NCI-H187 (cell line): ENCODE measurements at places on chromosomes 2 and 18.

DNA sequence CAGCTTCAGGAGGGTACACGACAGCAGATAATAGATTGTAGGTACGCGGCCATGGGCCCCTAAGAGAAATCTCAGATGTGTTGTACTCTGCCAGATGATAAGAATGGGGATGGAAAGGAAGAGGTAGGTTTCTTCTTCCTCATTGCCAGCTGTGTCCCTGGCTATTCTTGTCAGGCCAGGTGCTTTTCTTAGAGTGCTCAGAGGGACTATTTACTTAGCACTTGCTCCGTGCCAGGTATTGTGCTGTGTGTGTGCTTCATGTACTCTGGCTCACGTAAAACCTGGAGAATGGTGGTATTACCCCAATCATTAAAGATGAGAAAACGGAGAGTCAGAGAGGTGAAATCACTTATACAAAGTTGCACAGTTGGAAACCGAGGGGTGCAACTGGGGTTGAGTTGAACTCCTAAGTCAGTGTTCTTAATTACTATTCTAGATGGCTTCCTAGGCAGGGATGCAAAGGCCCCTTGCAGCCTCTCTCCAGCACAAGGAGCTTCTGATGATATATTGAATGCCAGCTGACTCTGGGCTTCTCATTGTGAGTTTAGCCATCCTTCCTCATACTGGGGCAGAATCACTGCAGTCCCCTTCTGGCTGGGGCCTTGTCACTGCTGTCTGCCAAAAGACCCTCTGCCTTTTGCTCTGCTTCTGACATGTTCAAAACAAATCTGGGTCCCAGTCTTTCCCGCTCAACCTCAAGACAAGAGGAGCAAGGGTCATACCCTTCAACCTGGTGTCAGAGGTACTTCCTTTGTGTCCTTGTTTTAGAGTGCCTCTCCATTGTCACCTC, 60.7 kb downstream of the LYPD1 start:
- DNase-seq, result peak; percentile 21

GRCh38 chr2:75064691-75065396, 106.4 kb downstream of the POLE4 start:
- DNase-seq, result peak; percentile 16

DNA sequence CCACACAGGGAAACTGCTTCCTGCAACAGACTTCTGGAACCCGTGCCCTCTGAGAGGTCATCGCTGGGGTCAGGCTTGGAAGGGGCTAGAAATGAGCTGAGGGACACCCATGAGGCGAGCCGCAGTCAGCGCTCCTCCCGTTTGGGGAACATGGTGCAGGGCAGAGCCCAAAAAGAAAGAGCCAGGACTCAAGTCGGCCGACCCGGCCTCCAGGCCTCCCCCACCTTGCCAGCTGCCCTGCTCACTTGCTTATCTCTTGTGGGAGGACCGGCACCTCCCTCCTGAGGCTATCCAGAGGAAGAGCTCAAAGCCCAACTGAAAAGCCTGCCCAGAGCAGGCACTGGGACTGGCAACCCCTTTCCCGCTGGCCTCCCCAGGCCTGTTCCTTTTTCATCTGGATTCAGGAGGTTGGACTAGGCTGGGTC, 43.6 kb downstream of the SCTR start:
- no peak for DNase-seq

DNA sequence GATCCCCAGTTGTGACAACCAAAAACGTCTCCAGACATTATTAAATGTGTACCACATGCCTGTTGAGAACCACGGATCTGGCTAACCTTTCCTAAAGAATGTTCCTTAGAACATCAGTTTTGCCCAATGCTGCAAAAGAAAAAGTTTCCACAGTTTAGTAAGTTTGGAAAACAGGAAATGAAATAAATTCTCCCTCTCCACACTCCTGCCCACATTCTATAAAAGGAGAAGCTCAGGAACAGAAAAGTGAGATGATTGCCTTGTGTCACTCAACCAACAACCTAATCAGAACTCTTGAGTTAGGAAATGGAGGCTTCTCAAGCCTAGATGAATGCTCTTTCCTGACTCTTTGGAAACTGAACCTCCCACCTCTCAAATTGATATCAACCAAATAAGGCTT, 56.1 kb upstream of the NFE2L2 start:
- DNase-seq, result no peak
